ENCODE measurements at places on chromosomes 2 and 18. TPM values are rescaled to one million over a fixed set of nuclear protein-coding genes. Genes with fewer than 3 reads are reported as not detected.

DNA sequence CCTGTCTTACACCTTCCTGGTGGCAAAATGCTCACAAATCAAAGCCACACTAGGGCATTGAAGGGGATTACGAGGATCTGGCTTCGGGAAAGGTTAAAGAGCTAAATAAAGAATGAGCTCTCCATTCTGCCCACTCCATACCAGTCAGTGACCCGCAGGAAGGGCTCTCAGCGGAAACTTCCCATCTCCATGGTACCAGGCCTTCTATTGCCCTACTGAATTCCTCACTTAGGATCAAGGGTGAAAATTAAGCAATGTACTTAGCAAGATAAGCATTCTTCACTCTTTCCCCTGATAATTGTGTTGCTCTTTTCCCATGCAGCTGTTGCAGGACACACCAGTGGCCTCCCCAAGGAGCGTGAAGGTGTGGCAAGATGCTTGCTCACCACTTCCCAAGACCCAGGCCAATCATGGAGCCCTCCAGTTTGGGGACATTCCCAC is 75.6 kb upstream of the TTC39C start:
- no peak for DNase-seq

- DNase-seq, result peak; percentile 92
Observed at GRCh38 chr2:181106789-181107627, 126.6 kb downstream of the UBE2E3 start.

DNA sequence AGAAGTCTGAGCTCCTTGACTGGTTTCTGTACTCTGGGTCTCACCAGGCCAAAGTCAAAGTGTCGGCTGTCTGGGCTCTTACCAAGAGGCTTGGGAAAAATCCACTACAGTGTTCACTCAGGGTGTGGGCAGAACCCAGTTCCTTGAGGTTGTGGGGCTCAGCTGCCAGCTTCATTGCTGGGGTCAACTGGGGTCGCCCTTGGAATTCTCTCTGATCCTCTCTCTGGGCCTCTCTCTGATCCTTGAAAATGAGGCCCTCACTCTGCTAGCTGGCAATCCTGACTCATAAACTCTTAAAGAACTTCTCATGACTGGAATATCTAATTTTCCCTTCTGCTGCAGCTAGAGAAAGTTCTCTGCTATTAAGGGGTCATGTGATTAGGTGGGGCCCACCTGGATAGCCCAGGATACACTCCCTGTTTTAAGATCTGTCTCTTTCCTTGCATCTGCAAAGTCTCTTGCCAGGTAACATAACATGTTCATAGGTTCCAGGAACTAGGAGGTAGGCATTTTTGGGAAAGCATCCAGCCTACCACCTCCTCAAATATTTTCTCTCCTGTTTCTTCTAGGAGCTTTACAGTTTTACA is 66.3 kb downstream of the SP110 start:
- peak; percentile 24 for DNase-seq

- no peak for DNase-seq
Observed at GRCh38 chr18:9535430-9535991, 60.2 kb downstream of the RALBP1 start.

DNA sequence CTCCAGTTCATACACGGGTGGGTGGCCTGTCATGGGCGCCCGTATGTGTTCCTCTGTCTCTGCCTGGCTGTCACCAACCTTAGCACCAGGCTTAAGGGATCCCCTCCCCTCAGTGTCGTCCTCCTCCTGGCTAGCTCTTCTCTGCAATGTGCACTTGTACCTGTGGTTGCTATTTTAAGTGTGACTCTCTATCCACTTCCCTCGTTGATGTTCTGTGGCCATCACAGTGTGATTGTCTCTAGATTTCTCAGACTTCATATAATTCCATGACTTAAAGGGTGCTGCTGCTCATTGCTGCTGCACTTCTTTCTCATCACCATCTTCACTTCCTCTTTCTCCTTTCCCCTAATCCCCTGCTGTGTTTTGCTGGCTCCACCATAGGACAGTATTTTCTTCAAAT is 143.4 kb downstream of the EML6 start:
- DNase-seq, result no peak

GRCh38 chr18:75223687-75224347 is 13.2 kb downstream of the TSHZ1 start:
- peak; percentile 65 for DNase-seq

DNA sequence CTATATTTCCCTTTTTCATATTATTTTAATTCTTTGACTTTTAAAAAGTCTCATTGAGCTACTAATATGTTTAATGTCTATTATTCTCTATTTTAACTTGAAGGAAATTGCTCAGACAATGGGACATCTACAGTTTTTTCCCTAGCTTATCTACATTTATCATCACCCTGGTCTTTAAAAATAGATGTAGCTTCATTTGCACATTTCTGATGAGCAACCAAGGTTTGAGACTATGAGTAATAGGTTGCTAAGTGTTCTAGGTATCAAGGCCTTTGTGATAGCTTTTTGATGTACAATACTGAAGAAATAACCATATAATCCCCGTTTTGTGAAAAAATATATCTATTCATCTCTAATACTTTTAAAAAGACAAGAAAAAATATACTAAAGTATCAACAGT is 47.0 kb downstream of the STAT4 start:
- DNase-seq, result peak; percentile 26

- no peak for DNase-seq
Observed at GRCh38 chr2:75204833-75205232, 5.5 kb upstream of the TACR1 start.

DNA sequence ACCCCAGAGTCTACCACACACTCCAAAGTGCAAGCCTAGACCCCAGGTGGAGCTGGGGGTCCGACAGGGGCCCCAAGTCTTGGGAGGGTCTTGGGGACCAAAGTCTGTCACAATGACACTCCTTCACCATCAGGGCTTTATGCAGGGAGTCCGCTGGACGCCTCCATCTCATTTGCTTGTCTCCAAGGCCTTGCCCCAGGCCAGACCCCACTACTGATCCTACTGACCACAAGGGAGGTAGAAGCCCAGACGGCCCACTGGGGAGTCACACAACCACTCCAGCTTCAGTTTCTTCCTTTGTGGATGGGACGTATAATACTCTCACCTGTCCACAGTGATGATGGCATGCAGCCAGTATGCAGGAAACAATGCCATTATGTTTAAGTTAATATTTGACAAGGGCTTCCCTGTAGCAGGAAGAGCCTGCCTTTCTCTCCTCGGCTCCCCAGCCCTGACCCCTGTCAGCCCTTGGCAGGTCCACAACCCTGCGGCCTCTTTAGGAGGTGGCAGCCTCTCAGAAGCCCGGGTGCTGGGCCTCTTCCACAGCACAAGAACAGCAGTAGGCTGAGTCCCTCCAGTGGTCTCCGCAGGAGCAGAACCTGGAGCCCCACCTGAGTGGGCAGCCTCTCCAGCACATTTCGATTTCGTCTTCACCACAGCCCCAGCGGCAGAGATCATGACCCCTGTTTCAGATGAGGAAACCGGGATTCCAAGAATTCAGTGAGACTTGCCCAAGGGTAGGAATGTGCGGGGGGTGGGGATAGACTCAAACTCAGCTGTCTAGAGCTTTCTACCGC is 6.5 kb downstream of the BIN1 start:
- DNase-seq, result no peak

FIGN gene
- 1.5 TPM for total RNA-seq

DNA sequence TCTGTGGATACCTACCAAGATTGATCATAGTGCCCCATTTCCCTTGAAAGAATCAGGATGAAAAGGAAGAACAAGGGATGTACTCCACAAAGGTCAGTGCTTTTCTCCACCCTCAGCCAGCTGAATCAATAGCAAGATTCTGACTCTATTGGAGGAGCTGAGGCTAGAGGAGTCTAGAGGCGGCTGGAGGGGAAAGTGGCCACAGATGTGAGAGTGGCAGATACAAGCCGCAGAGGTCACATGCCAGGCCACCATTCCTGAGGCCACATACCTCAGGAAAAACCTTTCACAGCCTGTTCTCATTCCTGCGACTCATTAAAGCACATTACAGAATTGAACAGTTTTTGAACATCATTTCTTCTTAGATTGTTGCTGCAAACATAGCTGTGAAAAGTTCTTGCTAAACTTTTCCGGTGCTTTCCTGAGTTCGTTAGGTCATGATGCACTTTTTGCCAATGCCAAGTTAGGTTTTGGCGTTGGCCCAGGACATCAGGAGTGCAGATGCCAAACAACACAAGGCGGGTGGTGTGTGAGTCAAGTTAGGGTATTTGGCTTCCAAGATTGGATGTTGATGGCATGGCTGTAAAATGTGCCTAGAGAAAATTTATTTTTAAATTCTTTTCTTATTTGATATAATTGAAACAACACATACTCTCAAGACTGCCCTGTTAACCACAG is 160.7 kb upstream of the SP5 start:
- peak; percentile 72 for DNase-seq

- DNase-seq, result peak; percentile 15
Observed at GRCh38 chr2:149329068-149329467, 1.3 kb upstream of the LYPD6 start.

GRCh38 chr18:13658436-13659204 is 67.7 kb downstream of the FAM210A start:
- DNase-seq, result no peak

DNA sequence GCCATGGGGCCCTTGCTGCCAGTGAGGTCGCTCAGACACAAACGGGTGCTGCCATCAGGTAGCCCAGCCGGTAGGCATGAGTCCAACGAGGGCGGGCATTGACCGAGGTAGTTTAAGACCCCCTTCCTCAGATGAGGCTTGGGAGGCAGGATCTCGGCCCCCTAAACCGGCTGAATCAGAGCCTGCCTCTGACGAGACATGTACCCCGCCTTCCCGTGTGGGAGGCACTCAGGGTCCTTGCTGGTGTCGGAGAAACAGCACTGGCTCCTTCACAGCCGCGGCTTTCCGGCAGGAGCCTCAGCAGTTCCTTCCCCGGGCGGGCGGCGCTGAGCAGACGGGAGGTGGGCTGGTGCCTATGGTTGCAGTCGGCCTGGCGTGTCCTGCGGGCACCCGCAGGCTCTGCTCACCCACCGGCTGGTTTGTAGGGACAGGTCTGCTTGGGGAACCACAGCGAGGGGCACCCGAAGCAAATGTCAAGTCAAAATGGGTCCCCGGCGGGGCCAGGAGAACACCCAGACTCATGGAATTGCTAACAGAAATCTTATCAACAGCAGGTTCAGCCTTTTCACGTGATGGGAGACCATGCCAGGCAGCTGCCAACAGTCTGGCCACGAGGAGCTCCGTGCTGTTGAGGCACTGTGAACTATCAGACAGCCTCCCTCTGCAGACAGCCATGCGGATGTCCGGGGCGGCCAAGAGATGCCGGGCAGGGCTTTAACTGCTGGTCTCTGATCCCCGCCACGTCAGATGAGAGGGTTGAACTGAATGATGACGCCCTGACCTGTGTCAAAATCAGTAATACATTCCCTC is 2.8 kb downstream of the KCNG2 start:
- no peak for DNase-seq

CNGA3 gene
- not detected for total RNA-seq

DNA sequence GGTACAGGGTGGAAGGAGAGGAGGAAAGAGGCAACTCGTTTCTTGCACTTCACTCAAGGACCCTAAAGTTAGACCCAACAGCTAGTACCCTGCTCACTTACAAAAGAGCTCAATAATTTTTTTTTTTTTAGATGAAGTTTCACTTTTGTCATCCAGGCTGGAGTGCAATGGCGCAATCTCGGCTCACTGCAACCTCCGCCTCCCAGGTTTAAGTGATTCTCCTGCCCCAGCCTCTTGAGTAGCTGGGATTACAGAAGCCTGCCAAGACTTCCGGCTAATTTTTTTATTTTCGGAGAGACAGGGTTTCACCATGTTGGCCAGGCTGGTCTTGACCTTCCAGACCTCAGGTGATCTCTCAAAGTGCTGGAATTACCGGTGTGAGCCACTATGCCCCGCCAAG is 4.1 kb downstream of the ASB3 start:
- DNase-seq, result no peak

RMND5A gene
- 24.0 TPM for total RNA-seq

IL1R2 gene
- not detected for total RNA-seq

LRATD1 gene
- total RNA-seq, result 0.57 TPM

NYAP2 gene
- total RNA-seq, result 2.3 TPM

DNA sequence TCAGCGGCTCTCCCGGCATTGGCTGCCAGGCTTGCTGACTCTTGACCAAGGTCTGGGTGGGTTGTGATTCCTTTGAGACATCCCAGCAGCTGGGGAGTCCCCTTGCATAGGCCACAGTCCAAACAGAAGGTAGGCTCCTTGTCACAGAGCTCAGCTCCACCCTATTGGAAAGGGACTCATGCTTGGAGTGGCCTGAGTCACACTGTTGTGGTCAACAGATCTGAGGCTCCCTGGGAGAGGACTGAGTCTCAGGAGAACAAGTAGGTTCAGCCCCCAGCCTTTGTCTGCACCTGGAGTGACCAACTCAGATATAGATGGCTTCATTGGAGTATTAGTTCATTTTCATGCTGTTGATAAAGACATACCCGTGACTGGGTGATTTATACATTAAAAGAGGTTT is 32.1 kb upstream of the SH3BP4 start:
- peak; percentile 87 for DNase-seq

CKAP2L gene
- 24.0 TPM for total RNA-seq

CD8A gene
- not detected for total RNA-seq

DNA sequence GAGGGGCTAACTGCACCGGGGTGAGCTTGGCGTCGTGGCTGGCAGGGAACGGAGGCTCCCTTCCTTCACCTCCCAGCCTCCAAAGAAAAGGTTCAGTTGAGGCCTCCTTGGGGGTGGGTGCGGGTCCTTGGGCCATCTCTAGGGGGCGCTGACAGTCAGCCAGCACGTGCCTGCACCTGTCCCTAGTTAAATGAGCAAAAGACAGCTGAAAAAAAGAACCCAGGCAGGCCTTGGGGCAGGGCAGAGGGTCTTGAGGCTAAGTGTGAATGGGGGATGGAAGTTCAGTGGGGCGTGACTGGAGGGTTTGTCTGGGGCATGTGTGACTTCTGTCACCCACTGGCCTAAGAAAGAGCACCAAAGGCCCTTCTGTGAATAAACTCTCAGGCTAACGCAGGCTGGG is 56.4 kb downstream of the ZFP36L2 start:
- DNase-seq, result no peak

SERTAD2 gene
- 10.0 TPM for total RNA-seq

DNA sequence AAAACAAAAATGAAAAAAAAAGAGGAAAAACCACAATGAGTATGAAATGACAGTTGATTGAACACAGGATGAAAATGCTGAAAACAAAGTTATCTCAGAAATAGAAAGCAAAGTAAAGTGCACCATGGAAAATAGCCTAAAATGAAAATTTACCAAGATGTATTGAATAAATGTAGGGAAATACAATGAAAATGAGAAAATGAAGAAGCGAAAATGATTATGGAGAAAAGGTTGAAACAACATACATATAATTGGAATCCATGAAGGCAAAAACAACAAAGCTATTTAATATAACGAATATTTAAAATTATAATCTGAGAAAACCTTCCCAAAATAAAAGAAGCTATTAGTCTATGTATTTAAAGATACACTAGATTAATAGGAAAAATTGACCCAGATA is 147.4 kb downstream of the TMEM18 start:
- no peak for DNase-seq

DNA sequence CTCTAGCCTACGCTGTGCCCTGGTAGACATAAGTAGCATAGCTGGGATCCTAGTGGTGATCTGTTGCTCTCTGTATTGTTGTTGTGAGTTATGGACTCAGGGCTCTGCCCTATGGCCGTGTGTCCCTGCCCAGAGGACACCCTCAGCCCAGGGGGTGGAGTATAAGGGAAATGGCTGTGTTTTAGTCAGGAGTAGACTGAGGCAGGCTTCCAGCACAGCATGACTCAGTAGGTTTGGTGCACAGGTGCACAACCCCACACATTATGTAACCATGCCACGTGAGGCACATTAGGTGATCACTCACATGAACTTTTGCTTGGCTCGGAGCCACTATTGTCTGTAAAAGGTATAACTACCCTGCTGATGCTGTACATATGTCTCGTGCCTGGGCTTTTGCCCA is 59.9 kb upstream of the PEX13 start:
- DNase-seq, result peak; percentile 3
